ENCODE measurements at places on chromosomes 5 and 9. TPM values are rescaled to one million over a fixed set of nuclear protein-coding genes. Genes with fewer than 3 reads are reported as not detected.

GRCh38 chr5:127562252-127562651 is 44.8 kb downstream of the PRRC1 start:
- no peaks in the 10 kb centered on the region for H3K27me3 ChIP-seq
- no peaks in the 10 kb centered on the region for H3K36me3 ChIP-seq
- no peak overlapping the region for H3K27ac ChIP-seq
- no peak overlapping the region for H3K4me3 ChIP-seq
- no peaks in the 10 kb centered on the region for H3K4me1 ChIP-seq

DNA sequence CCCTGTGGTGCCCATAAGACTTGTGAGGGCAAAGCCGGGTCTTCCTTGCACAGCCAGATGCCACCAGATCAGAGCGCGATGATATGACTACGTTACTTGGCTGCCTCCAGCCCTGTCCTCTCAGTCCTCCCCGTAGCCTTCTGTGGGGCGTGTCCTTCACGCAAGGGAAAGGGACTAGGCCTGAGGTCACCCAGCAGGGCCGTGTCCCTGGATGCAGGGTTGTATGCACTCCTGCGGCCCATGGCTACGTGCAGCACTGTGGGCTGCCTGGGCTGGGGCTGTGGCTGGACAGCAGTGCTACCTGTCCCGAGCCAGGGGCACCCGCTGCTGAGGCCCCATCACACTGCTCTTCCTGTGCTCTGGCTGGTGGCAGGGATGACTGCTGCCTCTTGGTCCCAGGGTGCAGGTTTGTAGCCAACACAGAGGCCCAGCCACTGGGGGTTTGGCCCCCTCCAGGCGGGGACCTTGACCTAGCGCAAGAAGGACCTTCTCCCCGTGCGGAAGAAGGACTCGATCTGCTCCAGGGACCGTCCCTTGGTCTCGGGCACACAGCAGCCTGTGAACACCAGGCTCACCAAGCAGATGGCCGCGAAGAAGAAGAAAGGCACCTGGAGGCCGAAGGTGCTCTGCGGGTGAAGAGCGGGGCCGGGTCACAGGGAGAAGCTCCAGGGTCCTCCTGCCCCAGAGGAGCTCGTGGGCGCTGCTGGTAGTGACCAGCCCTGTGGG is 7.2 kb downstream of the SLC2A6 start:
- H3K4me1 ChIP-seq, result no peaks in the 10 kb centered on the region
- peaks cover 19% of the 10 kb centered on the region for H3K36me3 ChIP-seq
- H3K4me3 ChIP-seq, result no peak overlapping the region
- H3K27ac ChIP-seq, result no peak overlapping the region

Gene LCNL1
- total RNA-seq, result 0.20 TPM

Gene NAIP
- 2.2 TPM for total RNA-seq

Gene PCDHB3
- total RNA-seq, result 2.3 TPM

Measured in H9 (cell line).